Tongue (tissue), 3 donors: ENCODE measurements at places on chromosomes 3 and 15. TPM values are rescaled to one million over a fixed set of nuclear protein-coding genes. Genes with fewer than 3 reads are reported as not detected.

The SLC15A2 gene
- total RNA-seq: 18.2 TPM

The CPLX3 gene
- not detected for total RNA-seq

The TOPAZ1 gene
- not detected for total RNA-seq

The C15orf39 gene
- 9.0 TPM for total RNA-seq

The GHRL gene
- not detected for total RNA-seq
